ENCODE measurements at places on chromosomes 16 and 17.

- DNase-seq: no peak
These were observed 245.2 kb downstream of the XYLT1 start for GRCh38 chr16:17225541-17225940.

GRCh38 chr16:82628711-82629110 is 1.9 kb downstream of the CDH13 start:
- DNase-seq: no peak

- no peak for DNase-seq
These were observed 219.2 kb downstream of the SHISA9 start for GRCh38 chr16:13120557-13120956.

- no peak for DNase-seq
These were observed 1.9 kb downstream of the CEMP1 start for GRCh38 chr16:2529061-2529931.

GRCh38 chr16:66899945-66900710 is 18.6 kb downstream of the CDH16 start:
- DNase-seq: no peak

DNA sequence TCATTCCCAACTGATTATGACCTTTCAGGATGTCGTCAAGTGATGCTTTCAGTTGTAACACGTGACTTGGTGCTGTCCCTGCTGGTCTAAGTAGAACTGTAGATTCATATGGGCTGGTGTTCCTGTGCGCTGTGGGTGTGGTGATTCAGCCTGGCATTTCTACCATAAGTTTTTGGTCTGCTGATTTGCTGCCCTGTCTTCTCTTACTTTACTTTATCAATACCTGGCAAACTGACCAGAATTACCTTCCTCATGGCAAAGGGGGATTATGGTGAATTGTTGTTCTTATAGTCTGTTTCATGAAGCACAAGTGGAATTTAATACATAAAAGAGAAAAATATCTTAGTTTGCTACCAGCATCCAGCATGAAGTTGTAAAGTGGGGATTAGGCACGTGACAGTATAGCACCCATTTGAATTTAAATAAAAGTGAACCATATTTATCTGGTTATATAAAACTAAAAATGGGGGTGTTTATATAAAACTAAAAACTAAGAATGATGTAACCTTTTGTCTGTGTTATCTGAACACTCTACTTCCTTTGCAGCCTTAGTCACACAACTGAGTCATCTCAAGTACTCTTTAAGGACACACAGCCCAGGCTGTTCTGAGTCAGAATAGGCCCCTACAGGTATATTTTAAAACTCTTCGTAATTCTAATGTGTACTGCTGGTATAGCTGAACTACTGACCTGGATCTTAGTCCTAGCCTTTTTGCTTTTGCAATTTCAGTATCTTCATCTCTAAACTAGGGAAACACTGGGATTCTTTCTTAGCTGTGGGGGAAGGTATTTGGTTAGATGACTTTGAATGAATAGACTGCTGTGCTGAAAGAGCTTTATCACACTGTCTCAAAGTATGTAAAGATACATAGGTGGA is 28.3 kb downstream of the TTC19 start:
- no peak for DNase-seq

- no peak for DNase-seq
These were observed 74.3 kb downstream of the TIMM22 start for GRCh38 chr17:1071103-1071825.

DNA sequence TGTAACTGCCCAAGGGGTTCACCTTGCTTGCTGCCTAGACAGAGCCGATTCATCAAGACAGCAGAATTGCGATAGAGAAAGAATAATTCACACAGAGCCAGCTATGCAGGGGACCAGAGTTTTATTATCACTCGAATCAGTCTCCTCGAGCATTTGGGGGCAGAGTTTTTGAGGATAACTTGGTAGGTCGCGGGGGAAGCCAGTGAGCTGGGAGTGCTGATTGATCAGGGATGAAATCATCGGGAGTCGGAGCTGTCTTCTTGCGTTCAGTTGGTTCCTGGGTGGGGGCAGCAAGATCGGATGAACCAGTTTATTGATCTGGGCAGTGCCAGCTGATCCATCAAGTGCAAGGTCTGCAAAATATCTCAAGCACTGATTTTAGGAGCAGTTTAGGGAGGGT is 9.1 kb downstream of the ITGAM start:
- no peak for DNase-seq

DNA sequence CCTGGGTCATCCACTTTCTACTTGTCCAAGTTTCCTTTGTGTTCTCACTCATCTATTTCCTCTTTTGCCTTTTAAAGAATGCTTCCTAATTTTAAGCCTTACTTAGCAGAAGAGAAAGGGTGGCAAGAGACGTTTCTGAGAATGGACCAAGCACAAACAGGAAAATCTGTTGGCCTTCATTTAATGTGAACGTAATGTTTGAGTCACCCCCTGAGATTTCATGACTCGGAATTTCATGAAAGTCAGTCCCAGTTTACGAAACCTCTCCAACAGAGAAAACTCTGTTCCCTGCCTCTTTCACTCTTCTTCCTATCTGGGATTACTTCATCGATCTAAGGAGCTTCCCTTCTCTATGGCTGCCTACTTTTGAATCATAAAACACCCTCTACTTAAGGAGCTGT is at the start of gene CD300E:
Gene CD300E (minus strand): TSS at position 46 of the 401 bp plus-strand sequence. CDS start 117 bp downstream, outside the sequence.
- DNase-seq: no peak

GRCh38 chr16:15732416-15732815 is 82.4 kb downstream of the NDE1 start:
- DNase-seq: no peak

- no peak for DNase-seq
These were observed 238.9 kb upstream of the NLRP1 start for GRCh38 chr17:5823219-5823618.

GRCh38 chr16:77509796-77510195 is 75.0 kb upstream of the ADAMTS18 start:
- no peak for DNase-seq

DNA sequence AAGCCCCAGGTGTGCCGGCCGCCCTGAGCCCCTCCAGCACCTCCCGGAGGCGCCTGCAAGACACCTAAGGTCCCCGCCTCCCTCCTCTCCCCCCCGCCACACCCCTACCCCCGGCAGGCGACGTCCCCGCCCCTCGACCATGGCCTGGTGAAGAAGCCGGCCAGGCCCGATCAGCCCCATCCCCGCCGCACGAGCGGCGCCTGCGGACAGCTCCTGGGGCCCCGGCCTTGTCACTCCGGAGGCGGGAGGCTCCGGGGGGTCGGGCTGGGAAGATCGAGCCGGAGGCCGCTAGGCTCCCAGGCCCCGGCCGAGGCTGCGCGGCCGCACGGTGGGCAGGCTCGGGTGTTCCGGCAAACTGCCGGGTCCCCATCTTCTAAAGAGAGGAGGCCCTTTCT is 405 bp upstream of the ACE start:
- no peak for DNase-seq

DNA sequence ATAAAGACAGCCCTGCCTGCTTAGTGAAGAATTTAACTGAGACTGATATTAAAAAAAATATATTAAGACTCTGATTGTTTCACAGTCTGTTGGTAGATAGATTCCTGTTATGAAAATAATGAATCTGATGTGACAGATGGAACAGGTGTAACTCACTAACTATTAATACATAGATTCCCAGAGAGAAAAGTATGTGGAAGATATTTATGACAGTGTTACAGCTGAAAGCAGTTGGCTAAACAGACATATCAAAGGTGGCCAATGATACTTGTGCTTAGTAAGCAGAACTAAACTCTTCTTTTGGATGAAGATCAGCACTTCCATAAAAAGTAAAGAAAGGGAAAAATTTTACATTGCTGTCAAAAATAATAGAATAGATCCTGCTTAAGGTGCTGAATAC is 598.2 kb upstream of the CA10 start:
- no peak for DNase-seq

- no peak for DNase-seq
These were observed 68.5 kb downstream of the CDC27 start for GRCh38 chr17:47120521-47121095.

- no peak for DNase-seq
These were observed 367.1 kb downstream of the SOX9 start for GRCh38 chr17:72487731-72488494.

GRCh38 chr17:14225254-14225980 is 11.2 kb downstream of the CDRT15 start:
- DNase-seq: no peak

DNA sequence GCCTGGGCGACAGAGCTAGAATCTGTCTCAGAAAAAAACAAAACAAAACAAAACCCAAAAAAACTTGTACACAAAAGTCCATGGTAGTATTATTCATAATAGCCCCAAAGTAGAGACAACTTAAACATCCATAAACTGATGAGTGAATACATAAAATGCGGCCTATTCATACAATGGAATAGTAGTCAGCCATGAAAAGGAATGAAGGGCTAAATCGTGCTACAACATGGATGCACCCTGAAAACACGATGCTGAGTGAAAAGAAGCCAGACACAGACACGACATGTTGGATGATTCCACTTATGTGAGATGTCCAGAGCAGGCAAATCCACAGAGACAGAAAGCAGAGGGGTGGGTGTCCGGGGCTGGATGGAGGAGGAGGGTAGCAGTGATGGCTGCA is 12.3 kb downstream of the KCNG4 start:
- no peak for DNase-seq

GRCh38 chr17:47280072-47280811 is 26.6 kb downstream of the ITGB3 start:
- no peak for DNase-seq

DNA sequence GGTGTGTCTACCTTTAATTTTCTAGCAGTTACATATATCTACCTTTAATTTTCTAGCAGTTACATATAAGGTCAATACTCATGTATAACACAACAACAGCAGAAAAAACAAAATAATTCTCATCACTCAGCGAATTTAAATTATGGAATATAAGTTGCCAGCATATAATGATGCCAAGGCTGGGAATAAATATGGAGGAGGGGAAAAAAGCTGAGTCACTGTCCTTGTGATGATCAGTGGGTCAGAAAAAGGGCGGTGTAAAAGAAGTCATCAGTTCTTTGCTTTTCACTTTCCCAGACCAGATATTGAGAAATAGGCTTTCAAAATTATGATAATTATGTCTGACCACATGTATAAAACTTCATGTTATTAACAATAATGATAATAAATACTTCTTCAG is 1471.7 kb downstream of the CDH8 start:
- DNase-seq: no peak

- no peak for DNase-seq
These were observed 21.1 kb upstream of the MYOCD start for GRCh38 chr17:12644623-12645022.

DNA sequence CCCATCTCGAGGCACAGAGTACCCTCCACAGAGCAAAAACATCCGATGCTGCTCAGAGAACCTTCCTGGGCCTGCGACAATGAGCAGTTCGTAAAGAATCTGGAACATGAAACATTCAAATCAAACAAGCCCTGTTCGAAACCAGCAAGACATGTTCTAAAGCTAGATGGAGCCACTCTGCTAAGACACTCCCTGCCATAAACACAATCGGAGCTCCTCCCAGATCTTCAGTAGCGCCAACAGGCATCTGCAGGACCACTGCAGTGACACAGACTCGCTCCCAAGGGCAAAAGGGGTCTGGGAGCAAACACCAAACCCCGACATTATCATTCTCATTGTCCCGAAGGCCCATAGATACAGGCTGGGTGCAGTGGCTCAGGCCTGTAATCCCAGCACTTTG is 108.7 kb downstream of the ZFHX3 start:
- DNase-seq: no peak

DNA sequence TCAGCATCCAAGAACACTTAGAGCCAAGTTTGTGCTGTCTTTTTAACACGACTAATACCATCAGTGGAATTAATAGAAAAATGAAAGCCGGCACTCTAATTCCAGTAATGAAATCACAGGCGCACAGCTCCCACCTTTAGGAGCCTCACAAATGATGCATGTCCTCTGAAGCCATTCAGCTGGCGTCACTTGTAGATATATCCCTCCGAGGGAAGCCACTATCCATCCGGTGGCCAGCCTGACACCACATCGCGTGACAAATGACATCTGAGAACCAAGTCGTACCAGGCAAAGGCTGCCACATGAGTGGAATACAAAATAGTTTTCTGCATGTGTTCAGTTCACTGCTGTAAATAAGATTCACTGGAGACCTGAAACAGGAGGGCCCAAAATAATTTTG is 205.6 kb downstream of the GRIN2A start:
- no peak for DNase-seq

DNA sequence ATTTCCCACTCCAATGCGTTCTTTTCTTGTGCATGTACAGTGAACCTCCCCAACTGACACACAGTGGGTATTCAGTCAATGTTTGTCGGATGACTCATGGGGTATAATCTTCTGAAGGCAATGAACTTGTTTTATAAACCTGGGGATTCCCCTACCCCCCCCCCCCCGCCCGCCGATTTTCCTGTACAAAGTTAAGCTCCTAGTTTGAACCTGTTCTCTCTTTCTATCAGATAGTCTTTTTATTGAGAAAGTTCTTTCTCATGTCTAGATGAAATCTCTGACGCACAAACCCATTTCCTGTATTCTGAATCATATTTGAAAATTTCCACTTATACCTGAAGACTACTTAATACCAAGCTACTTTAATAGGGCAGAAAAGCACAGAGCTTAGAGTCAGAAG is 338.3 kb downstream of the CA10 start:
- DNase-seq: no peak

- DNase-seq: no peak
These were observed 56.1 kb downstream of the AMFR start for GRCh38 chr16:56369202-56369601.

GRCh38 chr17:44221862-44222111 is 2.3 kb upstream of the UBTF start:
- DNase-seq: no peak

DNA sequence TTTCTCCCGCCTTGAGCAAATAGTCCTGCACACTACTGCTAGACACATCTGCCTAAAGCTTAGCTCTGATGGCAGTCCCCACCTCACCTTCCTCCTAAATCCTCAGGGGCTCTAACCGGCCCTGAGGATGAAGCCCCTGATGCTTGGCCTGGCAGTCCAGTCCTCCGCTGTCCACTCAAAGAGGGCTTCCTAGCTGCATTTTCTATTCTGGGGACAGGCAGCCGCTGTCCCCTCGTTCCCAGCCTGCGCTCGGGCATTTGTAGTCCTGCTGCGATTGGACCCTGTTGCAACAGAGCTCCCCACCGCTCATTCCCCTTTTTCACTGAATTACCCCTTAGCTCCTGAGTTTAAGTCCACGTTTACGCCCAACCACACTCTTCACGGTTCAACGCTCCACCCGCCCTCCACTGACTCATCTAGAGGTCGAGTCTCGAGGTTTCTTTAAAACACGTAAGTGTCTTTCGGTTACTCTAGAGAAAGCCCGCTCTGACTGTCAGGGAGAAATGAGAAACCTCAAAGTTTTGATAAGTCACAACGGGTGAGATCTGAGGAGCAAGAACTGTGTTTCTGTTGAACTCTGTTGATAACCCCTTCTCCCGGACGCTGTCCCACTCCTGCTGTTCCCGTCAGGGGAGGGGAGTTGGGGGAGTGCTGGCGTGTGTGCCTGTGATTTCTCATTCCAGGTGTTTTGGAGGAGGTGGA is 4.5 kb downstream of the CCR7 start:
- DNase-seq: no peak

GRCh38 chr17:57875290-57876022 is 25.6 kb upstream of the MRPS23 start:
- DNase-seq: no peak

Measured in stimulated activated CD4-positive, alpha-beta T cell treated with anti-CD3 and anti-CD28 coated beads, Interleukin-1b, Interleukin-23, amount 100 ng/mL, for 1 hour (primary cell).